NCI-H446 (cell line): ENCODE measurements at places on chromosomes 5 and 9.

DNA sequence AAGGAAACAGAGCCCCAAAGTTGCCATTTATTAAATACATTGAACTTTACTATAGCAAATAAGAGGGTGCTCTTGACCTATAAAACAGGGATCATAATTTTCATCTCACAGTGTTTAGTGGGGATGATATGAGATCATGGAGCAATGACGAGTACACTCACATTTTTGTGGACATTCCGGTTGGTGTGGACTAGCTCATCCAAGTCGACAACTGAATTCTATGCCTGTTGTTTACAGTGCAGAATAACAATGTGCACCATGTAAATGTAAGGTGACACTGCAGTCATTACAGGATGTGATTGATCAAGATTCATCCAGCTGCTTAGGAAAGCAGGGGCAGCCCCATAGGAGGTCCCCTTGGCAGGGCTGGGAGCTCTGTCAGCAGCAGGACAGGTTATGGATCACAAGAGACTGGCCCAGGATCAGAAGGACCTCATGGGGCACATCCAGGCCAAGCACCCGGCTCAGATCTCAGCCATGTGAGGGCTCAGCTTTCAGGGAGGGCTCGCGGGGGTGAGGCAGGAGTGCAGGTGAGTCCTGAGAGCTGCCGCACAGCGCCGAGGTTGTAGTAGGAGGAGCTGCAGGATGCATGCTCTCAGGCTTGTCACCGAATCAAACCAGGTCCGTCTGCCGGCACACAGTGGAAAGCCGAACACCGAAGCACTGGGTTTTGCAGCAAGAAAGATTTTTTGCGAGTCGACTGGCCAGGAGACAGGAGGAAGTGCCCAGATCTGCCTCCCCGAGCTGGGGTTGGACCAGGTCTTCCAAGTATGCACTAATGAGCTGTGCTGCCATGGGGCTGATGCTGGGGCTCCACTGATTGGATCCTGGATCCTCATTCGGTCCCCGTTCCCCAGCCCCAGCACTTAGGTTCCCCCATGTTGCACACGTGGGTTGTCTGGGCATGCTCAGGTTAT is 28.2 kb downstream of the MRPL36 start:
- DNase-seq = no peak

DNA sequence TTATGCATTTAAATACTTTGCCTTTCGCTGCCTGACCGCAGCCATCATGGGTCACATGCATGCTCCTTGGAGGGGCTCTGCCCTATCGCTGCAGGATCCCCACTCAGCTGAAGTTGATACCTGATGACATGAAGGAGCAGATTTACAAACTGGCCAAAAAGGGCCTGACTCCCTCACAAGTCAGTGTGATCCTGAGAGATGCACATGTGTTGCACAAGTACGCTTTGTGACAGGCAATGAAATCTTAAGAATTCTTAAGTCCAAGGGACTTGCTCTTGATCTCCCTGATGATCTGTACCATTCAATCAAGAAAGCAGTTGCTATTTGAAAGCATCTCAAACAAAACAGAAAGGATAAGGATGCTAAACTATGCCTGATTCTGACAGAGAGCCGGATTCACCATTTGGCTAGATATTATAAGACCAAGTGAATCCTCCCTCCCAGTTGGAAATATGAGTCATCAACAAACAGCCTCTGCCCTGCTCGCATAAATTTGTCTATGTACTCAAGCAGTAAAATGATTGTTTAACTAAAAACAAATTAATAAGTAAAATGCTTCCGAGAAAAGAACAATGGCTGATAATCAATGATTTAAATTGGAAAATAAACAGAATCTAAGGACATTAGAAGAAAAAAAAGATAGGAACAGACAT is 41.6 kb upstream of the PPP2CA start:
- no peak for DNase-seq

GRCh38 chr9:22240619-22241018 is 206.0 kb upstream of the DMRTA1 start:
- DNase-seq = no peak

DNA sequence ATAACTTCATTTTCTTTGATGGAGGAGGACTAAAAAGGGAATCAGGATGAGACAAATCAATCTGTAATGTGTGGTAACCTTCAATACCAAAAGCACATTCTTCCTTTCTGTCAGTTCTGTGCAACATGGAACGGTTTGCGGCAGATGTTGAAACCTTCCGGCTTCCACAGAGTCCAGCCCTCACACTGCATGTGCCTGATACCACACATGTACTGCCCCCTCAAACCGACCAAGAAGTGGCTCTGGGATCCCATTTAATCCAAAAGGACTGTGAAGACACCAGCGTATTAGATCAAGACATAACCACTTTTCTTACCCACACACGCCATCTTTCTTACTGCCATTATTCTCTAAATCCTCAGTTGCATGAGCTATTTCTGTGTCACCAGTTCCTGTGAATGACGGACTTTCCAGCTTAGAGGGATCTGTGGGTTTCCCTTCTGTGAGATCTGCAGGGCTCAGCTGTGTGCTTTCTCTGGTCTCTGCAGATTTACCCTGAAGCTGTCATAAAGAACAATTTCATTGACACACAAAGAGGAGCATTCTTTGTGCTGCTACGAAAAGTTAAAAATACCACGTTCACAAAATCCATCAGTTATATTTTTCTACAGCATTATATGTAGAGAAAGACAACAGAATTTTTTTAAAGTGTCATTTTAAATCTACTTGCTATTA is 25.8 kb downstream of the NSUN2 start:
- DNase-seq = no peak
